SJCRH30 (cell line): ENCODE measurements at places on chromosomes 11 and 22.

GRCh38 chr11:33383075-33383919 lies 126.1 kb downstream of the HIPK3 start:
- DNase-seq, result no peak

DNA sequence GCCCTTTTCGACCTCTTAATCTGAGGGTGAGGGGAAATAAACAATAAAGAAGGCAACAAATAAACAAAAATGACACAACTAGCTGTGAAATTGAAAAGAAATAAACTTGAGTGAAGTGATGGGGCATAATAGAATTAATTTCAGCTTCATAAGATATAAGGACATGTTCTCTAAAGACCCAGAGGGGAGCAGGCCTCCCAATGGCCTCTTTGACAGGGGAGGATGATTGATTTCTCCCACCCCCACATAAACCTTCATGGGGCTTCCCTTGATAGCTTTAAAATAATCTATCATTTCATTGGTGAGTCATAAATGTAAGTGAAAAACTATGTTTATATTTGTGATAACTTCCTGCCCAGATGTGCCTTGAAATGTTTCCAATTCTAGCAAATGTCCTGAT lies 226.3 kb upstream of the RAG2 start:
- DNase-seq, result no peak

- peak; percentile 63 for DNase-seq
Measured at GRCh38 chr11:1953489-1954266, 6.5 kb downstream of the MRPL23 start.

GRCh38 chr11:69231466-69232018 lies 62.4 kb upstream of the MYEOV start:
- DNase-seq, result no peak

DNA sequence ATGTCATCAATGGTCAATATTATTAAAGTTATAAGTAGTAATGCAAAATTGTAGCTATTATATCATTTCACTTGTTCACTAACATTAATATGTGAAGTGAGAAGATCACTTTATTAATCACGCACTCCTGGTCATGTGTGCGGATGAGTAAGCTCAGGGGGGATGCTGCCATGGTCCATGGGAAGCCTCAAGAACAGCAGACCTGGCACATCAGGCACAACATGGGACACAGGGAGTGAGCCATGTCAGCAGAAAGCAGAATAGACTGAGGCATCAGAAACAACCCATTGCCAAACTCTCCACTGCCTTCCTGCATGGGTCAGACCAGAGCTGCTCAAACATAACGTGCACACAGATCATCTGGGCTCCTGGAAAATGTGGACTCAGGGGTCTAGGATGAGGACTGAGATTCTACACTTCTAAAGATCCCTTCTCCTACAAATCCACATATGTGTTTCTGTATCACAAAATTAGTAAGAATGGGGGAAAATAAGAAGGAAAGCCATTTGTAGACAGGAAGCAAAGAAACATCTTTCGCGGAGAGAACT lies 63.8 kb upstream of the VPREB1 start:
- no peak for DNase-seq

- peak; percentile 59 for DNase-seq
Measured at GRCh38 chr11:43359422-43359818, 700 bp downstream of the TTC17 start.

DNA sequence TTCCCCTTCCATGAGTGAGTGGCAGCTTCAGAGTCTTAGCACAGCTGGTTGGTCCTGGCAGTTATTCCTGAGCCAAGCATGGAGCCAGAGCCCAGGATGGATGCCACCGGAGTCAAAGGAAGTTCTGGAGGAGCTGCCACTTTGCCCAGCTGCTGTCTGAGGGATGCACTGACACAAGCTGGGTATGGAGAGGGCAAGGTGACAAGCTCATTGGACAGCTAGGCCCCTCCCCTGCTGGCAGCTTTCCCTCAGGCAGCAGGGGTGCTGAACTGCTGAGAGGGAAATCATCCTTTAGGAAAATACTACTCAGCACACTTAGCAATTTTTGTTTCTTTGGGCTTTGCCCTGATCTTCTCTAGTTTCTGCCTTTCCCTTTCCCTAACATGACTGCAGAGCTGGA lies 99.3 kb upstream of the SESN3 start:
- DNase-seq, result no peak

- DNase-seq, result no peak
Measured at GRCh38 chr11:63537293-63538101, 889 bp downstream of the PLAAT4 start.

GRCh38 chr11:63589000-63589399 lies 25.2 kb downstream of the PLAAT3 start:
- no peak for DNase-seq

DNA sequence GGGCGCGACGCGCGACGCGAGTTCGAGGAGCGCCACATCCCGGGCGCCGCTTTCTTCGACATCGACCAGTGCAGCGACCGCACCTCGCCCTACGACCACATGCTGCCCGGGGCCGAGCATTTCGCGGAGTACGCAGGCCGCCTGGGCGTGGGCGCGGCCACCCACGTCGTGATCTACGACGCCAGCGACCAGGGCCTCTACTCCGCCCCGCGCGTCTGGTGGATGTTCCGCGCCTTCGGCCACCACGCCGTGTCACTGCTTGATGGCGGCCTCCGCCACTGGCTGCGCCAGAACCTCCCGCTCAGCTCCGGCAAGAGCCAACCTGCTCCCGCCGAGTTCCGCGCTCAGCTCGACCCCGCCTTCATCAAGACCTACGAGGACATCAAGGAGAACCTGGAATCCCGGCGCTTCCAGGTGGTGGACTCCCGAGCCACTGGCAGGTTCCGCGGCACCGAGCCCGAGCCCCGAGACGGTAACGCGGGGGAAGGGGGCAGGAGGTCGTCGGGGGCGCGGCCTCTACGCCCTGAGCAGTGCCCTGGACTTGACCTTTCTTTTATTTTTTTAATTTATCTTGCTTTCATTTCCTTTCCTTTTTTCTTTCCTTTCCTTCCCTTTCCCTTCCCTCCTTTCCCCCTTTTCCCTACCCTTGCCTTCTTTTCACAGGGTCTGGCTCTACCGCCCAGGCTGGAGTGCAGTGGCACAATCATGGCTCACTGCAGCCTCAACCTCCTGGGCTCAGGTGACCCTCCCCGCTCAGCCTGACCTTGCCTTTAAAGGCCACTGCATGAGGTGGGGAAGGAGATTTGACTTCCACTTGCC lies 5.0 kb downstream of the MPST start:
- DNase-seq, result no peak

GRCh38 chr11:128827191-128827893 lies 39.8 kb downstream of the KCNJ1 start:
- DNase-seq, result no peak

- DNase-seq, result no peak
Measured at GRCh38 chr22:24247011-24247507, 2.2 kb upstream of the GGT5 start.

- DNase-seq, result no peak
Measured at GRCh38 chr22:20455709-20456063, 18.1 kb upstream of the SCARF2 start.

DNA sequence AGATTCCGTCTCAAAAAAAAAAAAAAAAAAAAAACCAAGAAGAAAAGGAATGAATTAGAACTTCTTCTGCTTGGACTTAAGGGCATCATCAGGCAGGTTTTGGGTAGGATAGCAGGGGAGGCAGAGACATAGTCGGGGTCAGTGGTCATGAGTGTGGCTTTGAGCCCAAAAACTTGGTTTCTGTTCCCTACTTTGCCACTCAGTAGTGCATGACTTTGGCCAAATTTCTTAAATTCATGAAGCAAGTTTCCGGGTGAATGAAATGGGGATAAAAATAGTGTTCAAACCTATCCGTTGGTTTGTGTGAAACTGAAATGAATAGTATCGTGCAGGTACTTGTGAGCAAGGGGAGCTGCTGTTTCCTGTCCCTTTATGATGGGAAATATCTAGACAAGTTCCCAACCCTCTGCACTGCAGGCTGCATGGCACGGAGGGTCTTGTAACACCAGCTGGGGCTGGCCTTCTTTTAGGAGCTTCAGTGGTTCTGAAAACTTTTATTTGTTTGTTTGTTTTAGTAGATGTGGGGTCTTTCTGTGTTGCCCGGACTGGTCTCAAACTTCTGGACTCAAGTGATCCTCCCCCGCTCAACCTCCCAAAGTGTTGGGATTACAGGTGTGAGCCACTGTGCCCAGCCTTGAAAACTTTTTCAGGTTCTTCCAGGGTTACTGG lies 18.4 kb downstream of the NEAT1 start:
- DNase-seq, result no peak

DNA sequence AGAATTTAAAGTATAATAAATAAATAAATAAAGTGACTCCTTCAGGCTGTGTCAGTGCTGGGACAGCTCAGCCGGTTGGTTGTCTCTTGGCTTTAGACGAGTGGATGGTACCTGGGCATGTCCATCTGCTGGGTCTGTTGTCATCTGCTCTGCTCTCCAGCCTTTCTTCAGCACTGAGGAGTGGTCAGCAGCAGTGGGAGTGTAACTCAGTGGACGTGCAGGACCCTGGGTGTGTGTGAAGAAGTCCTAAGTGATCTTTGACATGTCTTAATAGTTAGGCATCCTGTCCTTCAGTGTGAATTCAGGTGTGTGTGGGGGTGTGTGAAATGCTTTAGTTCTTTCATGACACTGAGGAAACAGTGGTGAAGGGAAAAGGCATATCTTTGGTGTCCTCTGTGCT lies 24.3 kb downstream of the AMOTL1 start:
- DNase-seq, result no peak

DNA sequence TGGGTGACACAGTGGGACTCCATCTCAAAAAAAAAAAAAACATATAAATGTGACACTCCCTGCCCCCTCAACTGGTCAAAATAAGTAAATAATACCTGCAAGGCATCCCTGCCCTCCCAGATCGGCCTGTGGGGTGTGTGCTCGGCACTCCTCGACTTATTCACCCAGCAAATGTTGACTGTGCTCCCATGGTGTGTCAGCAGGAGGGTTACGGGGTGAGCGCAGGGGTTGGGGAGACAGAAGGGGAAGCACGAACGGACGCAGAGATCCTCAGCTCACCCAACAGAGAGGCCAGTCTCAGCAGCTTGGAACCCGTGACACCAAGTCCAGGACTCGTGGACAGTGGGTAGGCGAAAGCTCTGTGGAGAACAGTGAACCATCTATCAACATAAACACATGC lies 1.6 kb upstream of the ADM2 start:
- no peak for DNase-seq
